ENCODE measurements at places on chromosomes 1 and 21. TPM values are rescaled to one million over a fixed set of nuclear protein-coding genes. Genes with fewer than 3 reads are reported as not detected.

DNA sequence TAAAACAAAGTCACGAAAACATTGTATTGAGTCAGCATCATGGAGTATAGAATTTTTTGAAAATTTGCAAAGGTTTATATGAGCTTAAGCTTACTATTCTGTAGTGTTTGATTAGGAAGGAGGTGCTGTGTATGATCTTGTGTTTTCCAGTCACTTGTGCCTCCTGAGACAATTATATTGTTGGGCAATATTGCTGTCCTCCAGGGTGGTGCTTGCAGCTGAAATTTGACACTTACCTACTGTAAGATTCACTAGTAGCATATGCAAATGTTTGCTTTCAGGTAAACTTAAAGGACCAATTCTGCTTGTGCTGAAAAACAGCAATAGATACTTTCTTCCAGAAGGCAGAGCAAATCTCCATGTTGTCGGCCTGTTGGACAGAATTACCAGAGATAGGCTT is 268.0 kb downstream of the TGFB2 start:
- H3K27ac ChIP-seq = no peak overlapping the region
- no peaks in the 10 kb centered on the region for H3K4me1 ChIP-seq
- DNase-seq = no peak
- no peaks in the 10 kb centered on the region for H3K27me3 ChIP-seq
- no peaks in the 10 kb centered on the region for H3K36me3 ChIP-seq

S100A14 gene
- total RNA-seq = not detected

DNA sequence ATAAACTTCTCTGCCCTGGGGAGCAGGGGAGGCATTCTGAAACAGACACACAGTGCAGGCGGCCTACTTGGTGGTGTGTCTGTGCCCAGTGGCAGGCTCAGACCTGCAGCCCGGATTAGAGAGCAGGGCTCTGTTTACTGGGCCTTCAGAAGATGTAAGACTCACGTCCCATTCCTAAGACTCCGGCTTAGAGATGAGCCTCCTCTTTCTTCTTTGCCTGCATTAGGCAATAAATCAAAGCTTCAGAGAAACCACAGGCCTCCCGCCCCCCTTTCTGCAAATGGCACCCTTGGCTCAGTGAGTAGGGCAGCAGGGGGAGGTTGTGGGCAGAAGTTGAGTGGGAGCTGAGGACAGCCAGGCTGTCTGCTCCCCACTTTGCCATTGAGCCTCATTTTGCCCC is 35.8 kb downstream of the LGR6 start:
- H3K36me3 ChIP-seq = no peaks in the 10 kb centered on the region
- no peaks in the 10 kb centered on the region for H3K4me1 ChIP-seq
- H3K27me3 ChIP-seq = no peaks in the 10 kb centered on the region
- H3K27ac ChIP-seq = no peak overlapping the region
- H3K4me3 ChIP-seq = no peak overlapping the region

DNA sequence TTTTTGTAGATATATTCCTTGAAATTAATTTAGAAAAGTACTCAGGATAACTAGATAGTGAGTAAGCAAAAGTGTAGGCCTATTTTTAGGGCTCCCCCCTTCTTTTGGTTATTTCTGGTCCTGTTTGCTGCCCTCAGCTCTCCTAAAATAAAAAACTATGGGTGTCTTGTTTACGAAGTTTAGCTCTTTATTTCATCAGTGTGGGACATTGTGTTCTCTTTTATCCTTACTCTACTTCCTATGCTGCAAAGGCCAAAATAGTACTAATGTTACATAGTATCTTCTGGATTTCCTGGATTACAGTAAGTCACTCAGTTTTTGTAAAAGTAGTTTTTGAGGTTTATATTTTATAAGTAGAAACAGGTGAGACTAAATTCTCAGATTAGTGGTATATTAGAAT is 15.4 kb downstream of the CEP350 start:
- no peaks in the 10 kb centered on the region for H3K36me3 ChIP-seq
- H3K4me3 ChIP-seq = peak overlapping the region; percentile 28

NR0B2 gene
- total RNA-seq = 0.25 TPM

GRCh38 chr1:45669379-45669778 is 17.0 kb downstream of the GPBP1L1 start:
- H3K27me3 ChIP-seq = no peaks in the 10 kb centered on the region
- peak overlapping the region; percentile 75 for H3K27ac ChIP-seq
- DNase-seq = no peak
- no peaks in the 10 kb centered on the region for H3K36me3 ChIP-seq
- H3K4me3 ChIP-seq = peak overlapping the region; percentile 28

DNA sequence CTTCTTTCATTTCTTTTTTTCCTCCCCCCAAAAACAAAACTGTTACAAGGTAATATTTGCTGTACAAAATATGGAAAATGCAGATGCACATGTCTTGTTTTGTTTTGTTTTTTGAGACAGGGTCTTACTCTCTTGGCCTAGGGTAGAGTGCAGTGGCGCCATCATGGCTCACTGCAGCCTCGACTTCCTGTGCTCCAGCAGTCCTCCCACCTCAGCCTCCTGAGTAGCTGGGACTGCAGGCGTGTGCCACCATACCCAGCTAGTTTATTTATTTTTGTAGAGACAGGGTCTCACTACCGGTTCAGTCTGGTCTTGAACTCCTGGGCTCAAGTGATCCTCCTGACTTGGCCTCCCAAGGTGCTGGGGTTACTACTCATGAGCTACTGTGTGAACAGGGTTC is 15.5 kb downstream of the PRRC2C start:
- H3K4me1 ChIP-seq = peaks cover 18% of the 10 kb centered on the region
- no peaks in the 10 kb centered on the region for H3K27me3 ChIP-seq
- no peaks in the 10 kb centered on the region for H3K36me3 ChIP-seq
- no peak overlapping the region for H3K4me3 ChIP-seq
- no peak for DNase-seq

DNA sequence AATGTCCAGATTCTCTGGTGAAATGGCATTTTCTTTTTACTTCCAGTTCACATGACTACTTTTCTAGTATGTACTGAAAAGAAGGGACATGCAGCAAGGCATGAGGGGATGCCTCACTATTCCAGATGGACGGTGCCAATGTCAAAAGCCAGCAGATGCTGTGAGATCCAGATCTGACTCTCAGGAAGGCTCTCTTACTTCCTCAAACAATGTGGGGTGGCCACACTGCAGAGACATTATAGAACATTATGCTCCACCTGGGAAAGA is 17.7 kb downstream of the CRYZ start:
- H3K4me1 ChIP-seq = no peaks in the 10 kb centered on the region
- DNase-seq = no peak
- no peak overlapping the region for H3K27ac ChIP-seq

DNA sequence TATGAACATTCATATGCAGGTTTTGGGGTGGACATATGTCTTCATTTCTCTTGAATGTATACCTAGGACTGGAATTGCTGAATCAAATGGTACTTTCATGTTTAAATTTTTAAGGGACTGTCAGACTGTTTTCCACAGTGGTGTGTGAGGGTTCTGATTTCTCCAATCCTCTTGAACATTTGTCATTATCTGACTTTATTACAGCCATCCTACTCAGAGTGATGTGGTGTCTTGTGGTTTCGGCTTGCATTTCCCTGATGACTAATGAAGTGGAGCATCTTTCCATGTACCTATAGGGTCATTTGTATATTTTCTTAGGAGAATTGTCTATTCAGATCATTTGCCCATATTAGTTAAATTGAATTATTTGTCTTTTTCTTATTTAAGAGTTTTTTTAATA is 35.4 kb upstream of the ZNF281 start:
- no peak overlapping the region for H3K4me3 ChIP-seq
- DNase-seq = no peak
- no peaks in the 10 kb centered on the region for H3K27me3 ChIP-seq

- H3K27me3 ChIP-seq = no peaks in the 10 kb centered on the region
- peaks cover 23% of the 10 kb centered on the region for H3K4me1 ChIP-seq
- DNase-seq = no peak
- H3K4me3 ChIP-seq = no peak overlapping the region
- H3K36me3 ChIP-seq = no peaks in the 10 kb centered on the region
Measured at GRCh38 chr21:35057428-35057827, 8.3 kb upstream of the RUNX1 start.

ASTN1 gene
- 0.17 TPM for total RNA-seq

PHTF1 gene
- total RNA-seq = 9.4 TPM

DNA sequence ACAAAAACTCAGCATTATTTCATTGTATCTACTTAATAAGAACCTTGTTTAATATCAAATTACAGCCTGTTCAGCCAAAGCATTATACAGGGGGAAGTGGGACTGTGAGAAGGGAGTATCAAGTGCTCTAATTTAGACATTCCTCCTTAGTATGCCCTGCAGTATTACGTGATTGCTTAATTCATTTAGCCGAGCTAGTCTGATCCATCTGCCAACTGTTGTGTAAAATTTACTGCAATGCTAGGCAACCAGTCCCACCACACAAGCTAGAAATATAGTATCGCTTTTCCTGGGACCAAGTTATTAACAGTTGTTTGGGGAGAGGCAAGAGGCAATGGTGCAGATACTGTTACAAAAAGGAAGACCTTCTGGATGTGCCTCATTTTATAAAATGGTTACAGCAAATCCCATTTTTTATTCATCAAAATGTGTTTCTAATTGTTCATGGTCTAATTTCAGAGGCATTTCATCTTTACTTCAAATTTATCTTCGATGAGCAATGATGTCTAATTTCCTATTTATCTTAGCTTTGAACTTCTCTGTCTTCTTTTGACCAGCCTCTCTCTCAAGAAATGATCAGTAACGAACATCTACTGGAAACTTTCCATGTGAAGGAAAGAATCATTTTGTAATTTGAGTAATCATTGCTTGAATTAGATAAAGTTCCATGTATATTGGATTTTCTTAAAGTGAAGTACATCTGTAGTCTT is 283.3 kb downstream of the DUSP10 start:
- peak overlapping the region; percentile 88 for H3K27ac ChIP-seq
- no peak for DNase-seq
- peaks cover 44% of the 10 kb centered on the region for H3K4me1 ChIP-seq
